Stimulated activated CD4-positive, alpha-beta T cell treated with anti-CD3 and anti-CD28 coated beads, TNF-alpha, amount 100 ng/mL, for 1 hour (primary cell): ENCODE measurements at places on chromosomes 2 and 18.

DNA sequence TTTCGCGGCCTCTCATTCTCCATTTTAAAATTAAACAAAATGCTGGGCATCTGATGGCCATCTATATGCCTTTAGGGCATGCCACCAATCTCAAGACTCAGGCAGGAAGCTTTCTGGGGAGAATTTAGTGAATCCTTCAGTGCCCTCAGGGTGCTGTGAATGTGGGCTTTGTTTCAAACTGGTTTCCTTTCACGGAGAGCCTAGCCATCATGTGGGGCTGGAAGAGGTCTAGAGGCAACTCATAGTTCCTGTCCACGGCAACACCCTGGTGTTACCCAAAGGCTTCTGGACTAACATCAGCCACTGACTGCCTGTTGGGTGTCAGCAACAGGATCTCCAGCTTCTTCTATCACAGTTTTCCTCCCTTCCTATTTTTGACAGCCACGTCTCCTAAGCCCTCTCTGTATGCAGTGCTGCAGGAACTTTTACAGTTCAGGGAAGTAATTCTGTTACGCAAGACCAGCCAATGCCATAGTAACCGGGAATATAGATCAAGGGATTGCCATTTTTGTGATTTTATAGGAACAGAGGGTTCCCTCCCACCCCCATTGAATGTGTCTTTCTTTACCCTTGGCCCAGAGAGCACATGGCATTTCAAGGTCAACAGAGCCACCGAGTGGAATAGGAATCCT, 7.9 kb upstream of the WDR33 start:
- no peak for DNase-seq

GRCh38 chr18:8721716-8722115, 16.4 kb downstream of the MTCL1 start:
- no peak for DNase-seq

DNA sequence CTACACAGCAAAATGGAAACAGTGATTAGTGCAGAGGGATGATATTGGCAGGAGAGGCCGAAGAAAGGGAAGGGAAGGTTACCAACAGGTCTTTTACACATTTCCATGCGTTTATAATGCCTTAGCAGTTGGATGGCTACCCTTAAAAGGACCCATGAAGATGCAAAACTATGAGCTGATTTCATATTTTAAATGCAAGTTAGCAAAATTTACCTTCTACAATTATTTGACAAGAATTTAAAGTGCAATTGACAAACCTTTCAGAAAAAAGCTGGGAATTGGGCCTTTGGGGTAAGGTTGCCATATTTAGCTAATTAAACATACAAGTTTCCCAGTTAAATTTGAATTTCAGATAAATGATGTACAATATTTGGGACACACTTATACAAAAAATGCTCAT, 13.3 kb downstream of the DNER start:
- no peak for DNase-seq

- DNase-seq = no peak
Observed at GRCh38 chr2:38233231-38233983, 143.7 kb downstream of the ATL2 start.

DNA sequence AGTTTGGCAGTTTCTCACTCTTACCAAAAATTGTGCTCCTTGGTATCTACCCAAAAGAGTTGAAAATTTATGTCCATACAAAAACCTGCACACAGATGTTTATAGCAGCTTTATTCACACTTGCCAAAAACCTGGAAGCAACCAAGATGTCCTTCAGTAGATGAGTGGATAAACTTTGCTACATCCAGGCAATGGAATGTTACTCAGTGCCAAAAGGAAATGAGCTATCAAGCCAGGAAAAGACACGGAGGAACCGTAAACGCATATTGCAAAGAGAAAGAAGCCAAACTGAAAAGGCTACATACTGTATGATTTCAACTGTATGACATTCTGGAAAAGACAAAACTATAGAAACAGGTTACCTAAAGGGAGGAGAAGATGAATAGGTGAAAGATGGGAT, 36.1 kb downstream of the TMEM163 start:
- no peak for DNase-seq

DNA sequence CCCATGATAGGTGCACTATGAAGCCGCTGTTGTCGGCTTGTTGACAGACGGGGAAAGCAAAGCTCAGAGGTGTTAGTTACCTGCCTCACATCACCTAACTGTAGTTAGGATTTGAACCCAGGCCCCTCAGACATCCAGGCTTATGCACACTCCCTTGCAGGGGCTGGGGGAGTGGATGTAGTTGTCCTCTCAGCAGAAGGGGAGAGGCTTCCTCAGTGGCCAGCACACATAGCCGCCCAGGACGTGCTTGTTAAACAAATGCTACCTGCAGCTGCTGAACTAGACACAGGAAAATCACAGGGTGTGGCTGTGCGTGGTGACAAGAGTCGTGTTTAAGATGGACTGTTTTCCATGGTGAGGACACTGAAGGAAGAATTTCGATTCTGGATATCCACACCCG, 39.2 kb downstream of the GREB1 start:
- DNase-seq = no peak

- DNase-seq = no peak
Observed at GRCh38 chr2:230661072-230661957, 51.3 kb upstream of the CAB39 start.

DNA sequence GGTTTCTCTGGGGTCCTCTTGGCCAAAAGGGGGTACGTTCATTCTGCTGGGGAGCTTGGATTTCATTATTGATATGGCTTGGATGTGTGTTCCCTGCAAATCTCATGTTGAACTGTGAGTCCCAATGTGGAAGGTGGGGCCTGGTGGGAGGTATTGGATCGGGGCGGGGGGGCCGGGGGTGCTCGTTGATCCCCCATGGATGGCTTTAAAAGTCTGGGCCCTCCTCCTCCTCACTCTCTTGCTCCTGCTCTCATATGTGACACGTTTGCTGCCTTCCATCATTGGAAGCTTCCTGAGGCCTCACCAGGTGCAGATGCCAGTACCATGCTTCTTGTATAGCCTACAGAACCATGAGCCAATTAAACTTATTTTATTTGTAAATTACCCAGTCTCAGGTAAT, 11.8 kb downstream of the DBI start:
- no peak for DNase-seq

GRCh38 chr2:153416071-153416470, 62.5 kb downstream of the RPRM start:
- DNase-seq = no peak

DNA sequence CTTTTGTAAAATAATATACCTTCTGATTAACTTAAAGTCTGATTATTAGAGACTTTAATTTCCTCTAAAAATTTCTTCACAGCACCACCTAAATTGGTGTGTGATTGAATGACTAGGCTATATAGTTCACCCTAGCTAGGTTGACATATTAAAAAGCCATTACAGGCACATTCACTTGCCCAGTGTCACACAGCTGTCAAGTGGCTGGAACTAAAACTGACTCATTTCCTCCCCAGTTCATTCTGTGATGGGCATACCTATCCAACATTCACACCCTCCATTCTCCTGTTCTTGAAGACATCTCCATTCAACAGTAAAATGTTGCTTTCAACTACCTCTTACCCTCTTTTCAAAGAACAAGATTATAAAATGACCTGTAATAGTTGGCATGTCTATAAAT, 334.5 kb downstream of the ARHGAP15 start:
- DNase-seq = no peak

GRCh38 chr2:121643877-121644276, 5.4 kb downstream of the CLASP1 start:
- DNase-seq = no peak

- no peak for DNase-seq
Observed at GRCh38 chr2:177906041-177906718, 166.4 kb downstream of the PDE11A start.

DNA sequence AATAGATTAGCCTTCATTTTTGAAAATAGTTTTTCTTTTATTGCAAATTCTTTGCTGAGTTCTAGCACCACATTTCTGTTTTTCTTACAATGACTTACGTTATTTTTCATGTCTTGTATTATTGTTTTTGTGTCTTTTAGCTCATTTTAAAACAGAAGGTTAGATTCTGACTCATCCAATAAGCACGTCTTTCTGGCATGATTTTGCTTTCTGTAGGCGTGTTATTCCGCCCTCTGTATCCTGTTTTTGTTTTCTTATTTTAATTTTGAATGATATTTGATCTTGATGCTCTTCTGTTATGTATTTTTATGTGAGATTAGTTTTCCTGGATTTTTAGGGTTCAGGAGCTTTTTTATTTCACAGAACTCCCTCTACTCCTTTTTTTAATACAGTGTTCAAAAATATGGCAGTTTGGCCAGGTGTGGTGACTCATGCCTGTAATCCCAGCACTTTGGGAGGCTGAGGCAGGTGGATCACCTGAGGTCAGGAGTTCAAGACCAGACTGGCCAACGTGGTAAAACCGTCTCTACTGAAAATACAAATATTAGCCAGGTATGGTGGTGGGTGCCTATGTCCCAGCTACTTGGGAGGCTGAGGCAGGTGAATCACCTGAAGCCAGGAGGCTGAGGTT, 145.0 kb downstream of the CLIP4 start:
- DNase-seq = no peak

GRCh38 chr2:10369269-10370255, 66.9 kb downstream of the HPCAL1 start:
- no peak for DNase-seq

- no peak for DNase-seq
Observed at GRCh38 chr2:232970051-232970450, 43.0 kb downstream of the NGEF start.

- DNase-seq = no peak
Observed at GRCh38 chr2:232388324-232388891, 9.9 kb downstream of the ALPP start.

- DNase-seq = no peak
Observed at GRCh38 chr2:240905176-240905781, 857 bp upstream of the CROCC2 start.

GRCh38 chr2:167322795-167323194, 434.5 kb downstream of the XIRP2 start:
- DNase-seq = no peak
